ENCODE measurements at places on chromosomes 12 and 14.

DNA sequence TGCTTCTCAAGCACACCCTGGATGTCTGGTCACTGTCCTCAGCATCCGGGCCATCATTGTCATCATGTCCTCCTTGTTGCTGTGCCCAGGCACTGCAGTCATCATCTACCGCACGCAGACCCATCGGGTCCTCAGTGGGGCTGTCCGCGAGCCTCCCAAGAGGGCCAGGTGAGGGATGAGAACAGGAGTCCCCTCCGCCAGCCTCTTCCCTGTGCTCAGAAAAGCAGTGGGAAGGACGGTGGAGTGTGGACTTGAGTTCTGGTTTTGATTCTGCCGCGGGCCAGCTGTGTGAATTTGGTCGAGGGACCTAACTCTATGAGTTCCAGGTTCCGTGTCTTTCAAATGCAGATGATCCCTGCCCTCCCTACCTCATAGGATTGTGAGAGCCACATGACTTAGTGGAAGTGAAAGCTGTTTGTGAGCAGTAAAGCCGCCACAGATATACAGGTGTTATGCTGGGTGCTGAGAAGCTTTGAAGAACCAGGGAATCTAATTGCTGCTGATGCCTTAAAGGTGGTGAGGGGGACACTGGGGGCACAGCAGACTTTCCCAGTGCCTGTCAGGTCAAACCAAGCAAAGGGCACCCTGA, 122.9 kb upstream of the RAP1B start:
- DNase-seq, result no peak
- H3K4me3 ChIP-seq, result peak overlapping the region; percentile 17
- no peaks in the 10 kb centered on the region for H3K27me3 ChIP-seq

DNA sequence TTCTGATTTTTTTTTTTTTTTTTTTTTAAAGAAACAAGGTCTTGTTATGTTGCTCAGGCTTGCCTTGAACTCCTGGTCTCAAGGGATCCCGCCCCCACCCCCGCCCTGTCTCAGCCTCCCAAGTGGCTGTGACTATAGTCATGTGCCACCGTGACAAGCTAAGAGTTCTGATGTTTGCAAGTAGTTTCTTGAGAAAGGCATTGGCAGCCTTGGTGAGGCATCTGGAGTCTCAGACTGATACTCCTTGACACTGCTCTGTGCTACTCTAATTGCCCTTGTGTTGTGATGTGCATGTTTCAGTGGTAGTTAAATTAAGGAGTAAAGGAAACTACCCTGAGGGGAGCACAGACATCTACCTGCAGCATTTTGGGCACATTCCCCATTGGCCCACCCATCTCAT, 46.2 kb upstream of the OR4E1 start:
- peaks cover 39% of the 10 kb centered on the region for H3K27me3 ChIP-seq
- no peak for DNase-seq
- no peaks in the 10 kb centered on the region for H3K36me3 ChIP-seq
- peaks cover 6% of the 10 kb centered on the region for H3K4me1 ChIP-seq
- peak overlapping the region; percentile 25 for H3K4me3 ChIP-seq

DNA sequence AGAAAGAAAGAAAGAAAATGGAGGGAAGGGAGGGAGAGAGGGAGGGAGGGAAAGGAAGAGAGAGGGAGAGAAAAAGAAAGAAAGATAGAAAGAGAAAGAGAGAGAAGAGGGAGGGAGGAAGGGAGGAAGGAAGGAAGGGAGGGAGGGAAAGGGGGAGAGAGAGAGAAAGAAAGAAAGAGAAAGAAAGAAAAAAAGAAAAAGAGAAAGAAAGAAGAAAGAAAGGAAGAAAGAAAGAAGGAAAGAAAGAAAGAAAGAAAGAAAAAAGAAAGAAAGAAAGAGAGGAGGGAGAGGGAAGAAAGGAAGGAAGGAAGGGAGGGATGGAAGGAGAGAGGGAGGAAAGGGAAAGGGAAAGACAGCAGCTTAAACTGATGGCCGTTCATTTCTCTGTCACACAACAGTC, 457.5 kb downstream of the PDZRN4 start:
- DNase-seq, result no peak
- no peak overlapping the region for H3K27ac ChIP-seq
- H3K36me3 ChIP-seq, result no peaks in the 10 kb centered on the region
- no peak overlapping the region for H3K4me3 ChIP-seq

- peak overlapping the region; percentile 80 for H3K27ac ChIP-seq
- DNase-seq, result no peak
- peaks cover 15% of the 10 kb centered on the region for H3K36me3 ChIP-seq
- H3K4me3 ChIP-seq, result peak overlapping the region; percentile 73
- peaks cover 14% of the 10 kb centered on the region for H3K4me1 ChIP-seq
Observed at GRCh38 chr12:12560587-12561370, 1.9 kb downstream of the DUSP16 start.

DNA sequence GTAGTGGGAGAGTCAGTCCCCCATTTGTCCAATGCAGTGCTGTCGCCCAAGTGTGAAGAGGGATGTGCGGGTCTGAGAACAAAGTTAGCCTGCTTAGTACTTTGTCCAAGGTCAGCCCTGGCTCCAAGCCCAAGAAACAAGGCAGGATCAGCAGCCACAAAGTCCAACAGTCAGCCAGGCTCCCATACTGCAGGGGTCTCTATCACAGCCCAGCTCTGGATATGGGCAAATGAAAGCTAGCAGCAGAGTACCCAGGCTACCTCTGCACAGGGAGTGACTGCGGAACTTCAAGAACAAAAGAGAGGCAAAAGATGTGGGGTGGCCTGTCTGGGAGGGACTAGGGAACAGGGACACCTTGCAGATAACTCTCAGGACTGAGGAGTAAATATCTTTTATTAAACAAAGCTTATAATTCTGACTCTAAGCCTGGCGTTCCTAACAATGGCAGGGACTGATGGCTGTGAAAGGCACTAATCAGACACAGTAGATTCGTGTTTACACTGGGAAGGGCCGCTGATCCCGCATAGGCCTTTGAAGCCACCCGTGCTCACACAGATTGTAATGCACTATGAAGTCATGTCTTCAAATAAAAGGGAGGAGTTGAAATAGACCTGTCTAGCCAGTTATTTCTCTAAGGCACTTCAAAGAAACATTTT, 91.0 kb upstream of the EEA1 start:
- H3K36me3 ChIP-seq, result no peaks in the 10 kb centered on the region
- no peak overlapping the region for H3K4me3 ChIP-seq
- H3K27me3 ChIP-seq, result no peaks in the 10 kb centered on the region
- H3K4me1 ChIP-seq, result no peaks in the 10 kb centered on the region
- no peak overlapping the region for H3K27ac ChIP-seq
- DNase-seq, result no peak

- H3K27me3 ChIP-seq, result no peaks in the 10 kb centered on the region
- no peak for DNase-seq
- H3K4me3 ChIP-seq, result no peak overlapping the region
- H3K36me3 ChIP-seq, result no peaks in the 10 kb centered on the region
- no peaks in the 10 kb centered on the region for H3K4me1 ChIP-seq
Observed at GRCh38 chr12:44379831-44380230, 496.3 kb downstream of the NELL2 start.

DNA sequence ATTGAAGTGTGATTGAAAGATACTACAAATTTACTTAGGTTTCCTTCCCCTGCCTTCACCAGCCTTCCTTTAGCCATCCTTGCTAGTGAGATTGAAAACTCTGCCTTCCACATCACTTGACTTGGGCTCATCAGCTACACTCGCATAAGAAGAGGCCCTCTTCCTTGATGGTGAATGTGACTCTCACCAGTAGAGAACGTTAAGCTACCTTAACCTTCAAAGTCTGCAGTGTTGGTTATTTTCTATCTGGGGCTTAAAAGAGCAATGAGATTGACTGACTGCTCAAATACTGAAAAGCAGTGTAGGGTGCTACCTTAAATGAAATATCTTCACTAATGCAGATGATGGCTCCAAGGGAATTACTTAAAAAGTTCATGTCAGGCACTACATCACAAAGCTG, 271.8 kb downstream of the EGLN3 start:
- no peaks in the 10 kb centered on the region for H3K27me3 ChIP-seq
- H3K4me1 ChIP-seq, result no peaks in the 10 kb centered on the region
- H3K4me3 ChIP-seq, result no peak overlapping the region
- H3K36me3 ChIP-seq, result no peaks in the 10 kb centered on the region
- H3K27ac ChIP-seq, result no peak overlapping the region
- no peak for DNase-seq

DNA sequence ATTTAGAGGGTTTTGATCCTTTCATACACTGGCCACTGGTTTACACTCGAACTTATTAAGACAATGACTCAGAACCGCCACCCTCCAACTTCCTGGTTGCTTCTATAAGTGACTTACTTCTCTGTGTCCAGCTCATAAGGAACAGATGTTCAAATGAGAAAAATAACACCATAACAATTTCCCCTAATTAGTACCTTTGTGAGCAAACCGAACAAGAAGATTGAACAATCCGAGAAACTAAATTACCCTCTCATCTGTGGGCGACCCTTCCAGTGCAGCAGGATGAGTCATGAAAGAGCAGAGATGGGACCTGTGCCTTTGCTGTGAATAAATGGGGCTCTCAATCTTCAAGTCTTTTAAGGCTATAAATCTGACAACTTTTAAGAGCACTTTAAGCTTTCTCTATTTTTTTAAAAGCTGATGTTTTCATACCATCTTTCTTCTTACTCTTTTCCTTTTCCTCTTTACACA, 146.8 kb upstream of the RASSF8 start:
- DNase-seq, result no peak
- no peak overlapping the region for H3K27ac ChIP-seq
- no peak overlapping the region for H3K4me3 ChIP-seq
- H3K36me3 ChIP-seq, result peaks cover 3% of the 10 kb centered on the region
- peaks cover 27% of the 10 kb centered on the region for H3K4me1 ChIP-seq
- H3K27me3 ChIP-seq, result peaks cover 6% of the 10 kb centered on the region

GRCh38 chr12:40697566-40698259, 5.5 kb downstream of the CNTN1 start:
- DNase-seq, result no peak
- peaks cover 21% of the 10 kb centered on the region for H3K27me3 ChIP-seq
- H3K36me3 ChIP-seq, result no peaks in the 10 kb centered on the region
- H3K27ac ChIP-seq, result no peak overlapping the region
- no peak overlapping the region for H3K4me3 ChIP-seq

DNA sequence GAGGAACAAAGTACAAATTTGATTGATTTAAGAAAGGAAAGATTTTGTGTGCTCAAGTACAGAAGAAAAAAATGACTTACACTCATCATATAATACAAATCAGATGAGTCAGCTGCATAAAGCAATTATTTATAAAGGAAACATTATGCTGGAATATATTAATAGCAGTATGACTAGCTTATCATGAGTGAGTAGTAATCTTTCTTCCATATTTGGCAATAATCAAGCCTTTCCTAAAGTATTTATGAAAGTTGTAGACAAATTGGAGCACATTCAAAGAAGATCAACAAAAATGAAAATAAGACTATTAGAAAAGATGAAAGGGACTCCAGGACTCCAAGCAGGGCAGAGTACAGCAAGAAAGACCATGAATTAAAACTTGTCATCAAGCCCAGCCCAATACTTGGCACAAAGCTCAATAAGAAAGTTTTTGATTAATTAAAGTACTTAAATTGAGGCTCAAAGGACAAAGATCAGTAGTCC, 32.8 kb downstream of the CCER1 start:
- no peaks in the 10 kb centered on the region for H3K27me3 ChIP-seq
- no peaks in the 10 kb centered on the region for H3K4me1 ChIP-seq
- H3K4me3 ChIP-seq, result no peak overlapping the region
- no peaks in the 10 kb centered on the region for H3K36me3 ChIP-seq
- H3K27ac ChIP-seq, result no peak overlapping the region

DNA sequence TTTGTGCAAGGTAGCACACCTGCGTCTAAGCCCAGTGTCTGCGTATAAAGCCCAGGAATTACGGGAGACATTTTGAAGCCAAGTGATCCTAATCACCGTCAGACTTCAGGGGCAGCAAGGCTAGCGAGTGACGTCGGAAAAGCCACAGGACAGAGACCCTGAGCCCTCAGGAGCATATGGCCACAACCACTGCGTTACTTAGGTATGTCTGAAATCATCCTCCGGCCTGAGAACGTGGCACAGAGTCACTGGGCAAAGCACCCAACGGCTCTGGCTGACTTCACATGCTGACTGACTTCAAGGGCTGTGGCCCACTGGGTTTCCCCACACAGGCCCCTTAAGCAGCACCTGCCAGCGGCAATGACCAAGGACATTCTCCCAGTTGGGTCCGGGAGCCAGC, 71.5 kb downstream of the RIMBP2 start:
- no peak overlapping the region for H3K4me3 ChIP-seq
- H3K4me1 ChIP-seq, result no peaks in the 10 kb centered on the region
- no peak for DNase-seq
- H3K36me3 ChIP-seq, result no peaks in the 10 kb centered on the region

GRCh38 chr14:76920331-76921087, 94.3 kb downstream of the LRRC74A start:
- H3K27ac ChIP-seq, result peak overlapping the region; percentile 84
- peaks cover 50% of the 10 kb centered on the region for H3K4me1 ChIP-seq
- no peak for DNase-seq
- H3K36me3 ChIP-seq, result no peaks in the 10 kb centered on the region
- H3K4me3 ChIP-seq, result peak overlapping the region; percentile 47
- peaks cover 3% of the 10 kb centered on the region for H3K27me3 ChIP-seq

- no peak overlapping the region for H3K27ac ChIP-seq
- no peak for DNase-seq
- H3K4me3 ChIP-seq, result no peak overlapping the region
- H3K36me3 ChIP-seq, result peaks cover 6% of the 10 kb centered on the region
Observed at GRCh38 chr14:35861204-35861868, 35.2 kb downstream of the BRMS1L start.

DNA sequence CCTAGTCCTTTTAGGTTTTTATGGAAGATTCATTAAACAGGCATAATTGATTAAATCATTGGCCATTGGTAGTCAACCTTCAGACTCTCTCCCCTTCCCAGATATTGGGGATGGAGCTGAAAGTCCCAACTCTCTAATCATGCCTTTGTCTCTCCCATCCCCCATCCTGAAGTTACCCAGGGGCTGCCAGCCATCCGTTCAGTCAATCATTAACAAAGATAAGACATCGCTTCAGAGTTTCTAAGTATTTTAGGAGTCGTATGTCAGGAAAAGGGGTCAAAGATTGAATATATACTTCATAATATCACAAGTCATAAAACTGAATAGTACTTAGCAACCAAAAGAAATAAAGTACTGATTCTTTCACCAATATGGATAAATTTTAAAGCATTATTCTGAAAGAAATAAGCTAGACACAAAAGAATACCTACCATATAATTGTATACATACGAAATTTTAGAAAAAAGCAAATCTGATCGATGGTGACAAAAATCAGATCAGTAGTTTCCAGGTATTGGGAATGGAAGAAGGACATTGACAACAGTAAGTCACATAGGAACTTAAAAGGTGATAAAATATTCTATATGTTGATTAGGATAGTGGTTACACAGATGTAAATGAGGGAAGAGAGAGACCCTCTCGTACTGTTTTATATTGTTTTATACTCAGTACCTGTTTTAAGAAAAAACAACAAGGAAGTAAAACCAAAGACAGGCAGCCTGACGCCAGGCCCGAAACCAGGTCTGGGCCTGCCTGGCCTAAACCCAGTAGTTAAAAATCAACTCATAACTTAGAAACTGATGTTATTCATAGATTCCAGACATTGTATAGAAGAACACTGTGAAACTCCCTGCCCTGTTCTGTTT, 414.4 kb downstream of the DAD1 start:
- no peaks in the 10 kb centered on the region for H3K36me3 ChIP-seq
- H3K27me3 ChIP-seq, result no peaks in the 10 kb centered on the region
- no peak overlapping the region for H3K27ac ChIP-seq

GRCh38 chr12:56338308-56339157, at the start of gene IL23A:
Gene IL23A (plus strand): TSS chr12:56338884. CDS start chr12:56339045, 161 bp downstream.
- peaks cover 22% of the 10 kb centered on the region for H3K36me3 ChIP-seq
- peak within 1 kb of the TSS; percentile 88 for H3K4me3 ChIP-seq
- peak; percentile 68 for DNase-seq
- peaks cover 41% of the 10 kb centered on the region for H3K4me1 ChIP-seq
